Liver (tissue), 10 donors: ENCODE measurements at places on chromosomes 16 and 17. TPM values are rescaled to one million over a fixed set of nuclear protein-coding genes. Genes with fewer than 3 reads are reported as not detected.
A peak's percentile ranks its signal among the peaks of the same experiment; 100 is the strongest.

- DNase-seq = no peak
Observed at GRCh38 chr17:65918500-65918899, 273.4 kb downstream of the CEP112 start.

DNA sequence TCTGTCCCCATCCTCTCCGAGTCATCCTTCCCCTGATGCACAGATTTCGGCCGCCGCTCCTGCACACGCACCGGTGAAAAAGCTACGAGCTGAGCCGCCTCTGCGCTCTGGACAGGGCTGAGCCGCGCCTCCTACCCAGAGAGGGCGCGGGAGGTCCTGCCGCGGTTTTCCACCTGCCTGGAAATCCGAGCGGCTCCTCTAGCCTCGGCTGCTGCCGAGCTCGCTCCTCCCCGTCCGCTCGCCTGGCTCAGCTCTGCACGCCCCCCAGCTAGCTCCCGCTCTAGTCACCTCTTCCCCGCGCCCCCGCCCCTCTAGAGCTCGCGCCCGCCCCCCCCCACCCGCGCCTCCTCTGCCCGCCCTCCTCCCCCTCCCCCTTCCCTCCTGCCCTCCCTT is 198 bp upstream of the SHISA9 start:
- no peak for DNase-seq

DNA sequence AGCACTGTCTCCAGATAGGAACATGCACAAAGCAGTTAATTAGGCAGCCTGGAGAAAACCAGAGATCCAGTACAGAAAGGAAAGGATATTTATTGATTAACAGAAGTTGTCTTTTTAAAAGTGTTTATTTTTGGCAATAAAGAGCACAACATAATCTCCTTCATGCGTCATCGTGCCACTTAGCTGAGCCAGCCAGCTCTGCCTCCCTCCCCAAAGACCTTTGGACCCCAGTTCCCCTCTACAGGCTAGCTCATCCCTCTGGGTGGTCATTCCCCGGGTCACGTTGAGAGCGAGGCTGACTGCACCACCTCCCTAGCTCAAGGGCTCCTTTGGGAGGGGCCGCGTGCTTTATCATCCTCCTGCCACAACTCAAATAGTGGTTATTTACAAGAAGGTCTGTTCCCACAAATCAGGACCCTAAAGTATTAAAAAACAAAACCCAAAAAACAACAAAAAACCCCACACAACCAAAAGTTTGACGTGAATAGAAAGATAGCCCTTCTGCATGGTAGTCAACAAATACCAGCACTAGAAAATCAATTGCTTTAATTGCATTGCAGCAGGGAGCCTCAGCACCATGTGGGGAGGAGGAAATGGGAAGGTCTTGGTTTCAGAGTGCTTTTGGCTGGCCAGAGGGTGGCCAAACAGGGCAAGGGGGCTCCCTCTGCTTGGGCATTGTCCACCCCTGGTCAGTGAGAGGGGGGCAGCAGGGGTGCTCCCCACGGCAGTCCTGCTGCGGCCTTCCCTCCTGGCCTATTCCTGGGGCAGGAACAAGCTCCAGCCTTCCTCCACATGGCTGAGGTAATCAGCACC is 9.6 kb downstream of the POLR2C start:
- peak; percentile 66 for DNase-seq

DNA sequence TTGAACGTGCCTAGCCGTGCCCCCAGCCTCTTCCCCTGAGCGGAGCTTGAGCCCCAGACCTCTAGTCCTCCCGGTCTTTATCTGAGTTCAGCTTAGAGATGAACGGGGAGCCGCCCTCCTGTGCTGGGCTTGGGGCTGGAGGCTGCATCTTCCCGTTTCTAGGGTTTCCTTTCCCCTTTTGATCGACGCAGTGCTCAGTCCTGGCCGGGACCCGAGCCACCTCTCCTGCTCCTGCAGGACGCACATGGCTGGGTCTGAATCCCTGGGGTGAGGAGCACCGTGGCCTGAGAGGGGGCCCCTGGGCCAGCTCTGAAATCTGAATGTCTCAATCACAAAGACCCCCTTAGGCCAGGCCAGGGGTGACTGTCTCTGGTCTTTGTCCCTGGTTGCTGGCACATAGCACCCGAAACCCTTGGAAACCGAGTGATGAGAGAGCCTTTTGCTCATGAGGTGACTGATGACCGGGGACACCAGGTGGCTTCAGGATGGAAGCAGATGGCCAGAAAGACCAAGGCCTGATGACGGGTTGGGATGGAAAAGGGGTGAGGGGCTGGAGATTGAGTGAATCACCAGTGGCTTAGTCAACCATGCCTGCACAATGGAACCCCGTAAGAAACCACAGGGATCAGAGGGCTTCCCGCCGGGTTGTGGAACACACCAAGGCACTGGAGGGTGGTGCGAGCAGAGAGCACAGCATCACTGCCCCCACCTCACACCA is 724 bp downstream of the GAA start:
- DNase-seq = peak; percentile 50

The ALKBH5 gene
- 30.5 TPM for polyA plus RNA-seq

The CDH11 gene
- 0.86 TPM for polyA plus RNA-seq
